Fibroblast of skin of right biceps (primary cell): ENCODE measurements at places on chromosomes 6 and 20.

- DNase-seq: no peak
These were observed 51.3 kb downstream of the ADAT2 start for GRCh38 chr6:143399176-143399575.

GRCh38 chr20:44394452-44394701, 38.9 kb downstream of the HNF4A start:
- DNase-seq: no peak

DNA sequence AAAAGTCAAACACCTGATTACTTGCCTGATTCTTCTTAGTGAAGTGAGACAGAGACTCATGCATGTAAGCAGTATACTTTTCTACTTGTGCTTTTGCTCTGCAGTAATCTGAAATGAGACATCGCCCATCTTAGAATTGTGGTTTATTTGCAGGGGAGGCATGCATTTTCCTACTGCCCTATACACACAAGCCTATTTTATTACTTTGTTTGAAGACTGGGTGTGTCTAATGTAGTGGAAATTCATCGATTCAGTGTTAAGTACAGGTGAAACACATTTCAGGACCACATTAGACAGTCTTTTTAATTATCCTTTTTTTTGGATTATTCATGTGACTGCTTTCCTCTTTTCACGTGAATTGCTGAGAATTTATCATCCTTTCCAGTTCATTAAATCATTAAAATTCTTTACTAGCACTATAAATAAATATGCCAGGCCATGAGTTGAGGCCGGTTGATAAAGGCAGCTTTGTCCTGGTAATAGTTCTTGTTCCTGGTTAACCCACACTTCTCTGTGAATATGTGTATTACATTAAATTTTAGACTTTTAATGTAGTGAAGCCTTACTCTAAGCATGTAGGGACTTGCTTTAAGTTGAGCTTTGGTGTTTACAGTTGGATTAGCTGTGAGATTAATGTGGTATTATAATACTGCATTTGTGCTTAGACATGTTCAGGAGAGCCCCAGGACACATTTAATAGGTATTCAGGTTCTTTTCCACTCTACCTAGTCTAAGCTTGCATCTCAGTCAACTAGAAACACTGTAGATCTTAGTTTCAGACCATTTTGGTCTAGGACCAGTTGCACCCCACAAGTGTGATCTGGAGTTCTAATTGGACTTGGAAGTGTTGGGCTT, 10.8 kb upstream of the BTBD3 start:
- DNase-seq: no peak

DNA sequence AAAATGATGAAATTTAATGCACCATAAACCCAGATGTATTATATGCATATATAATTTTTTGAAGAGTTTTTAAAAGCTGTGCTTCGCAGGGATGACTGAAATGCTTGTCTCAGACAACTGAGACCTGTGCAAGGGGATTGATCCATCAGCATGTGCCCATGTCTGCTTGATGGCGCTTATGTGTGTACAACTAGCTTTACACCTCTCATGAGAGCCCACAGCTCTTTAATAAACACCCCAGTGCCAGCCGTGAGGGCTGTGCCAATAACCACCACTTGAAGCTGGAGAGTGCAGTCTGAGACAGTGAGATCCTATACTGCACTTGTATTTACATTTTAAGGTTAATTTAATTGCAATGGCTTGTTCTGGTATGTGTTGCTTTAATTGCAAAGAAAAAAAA, 225.5 kb downstream of the BCKDHB start:
- DNase-seq: no peak

- DNase-seq: peak; percentile 76
These were observed 302.5 kb downstream of the DHX35 start for GRCh38 chr20:39264506-39265172.

- no peak for DNase-seq
These were observed 3.8 kb downstream of the RIN2 start for GRCh38 chr20:19761841-19762240.

DNA sequence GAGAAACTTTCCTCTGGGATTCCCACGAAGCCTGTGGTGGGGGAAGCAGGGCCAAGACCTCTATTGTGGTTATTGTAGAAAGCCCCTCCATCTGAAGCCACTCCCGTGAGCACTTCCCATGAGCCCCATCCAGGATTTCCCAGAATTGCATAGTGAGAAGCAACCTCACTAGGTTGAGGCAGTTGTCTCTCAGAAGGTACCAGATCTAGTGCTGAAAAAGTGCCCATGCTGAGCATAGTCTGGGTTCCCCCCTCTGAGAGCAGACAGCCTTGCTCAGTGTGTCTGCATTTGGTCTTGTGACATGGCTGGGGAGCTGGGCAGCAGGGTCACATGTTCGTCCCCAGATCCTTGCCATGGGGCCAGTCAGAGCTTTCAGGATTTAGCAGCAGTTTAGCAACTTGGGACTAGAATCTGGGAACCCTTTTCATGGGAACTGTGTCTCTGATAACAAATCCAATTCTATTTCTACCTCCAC, 38.6 kb downstream of the SLC9A8 start:
- DNase-seq: no peak

GRCh38 chr20:32263398-32263954, 14.0 kb upstream of the KIF3B start:
- DNase-seq: no peak

DNA sequence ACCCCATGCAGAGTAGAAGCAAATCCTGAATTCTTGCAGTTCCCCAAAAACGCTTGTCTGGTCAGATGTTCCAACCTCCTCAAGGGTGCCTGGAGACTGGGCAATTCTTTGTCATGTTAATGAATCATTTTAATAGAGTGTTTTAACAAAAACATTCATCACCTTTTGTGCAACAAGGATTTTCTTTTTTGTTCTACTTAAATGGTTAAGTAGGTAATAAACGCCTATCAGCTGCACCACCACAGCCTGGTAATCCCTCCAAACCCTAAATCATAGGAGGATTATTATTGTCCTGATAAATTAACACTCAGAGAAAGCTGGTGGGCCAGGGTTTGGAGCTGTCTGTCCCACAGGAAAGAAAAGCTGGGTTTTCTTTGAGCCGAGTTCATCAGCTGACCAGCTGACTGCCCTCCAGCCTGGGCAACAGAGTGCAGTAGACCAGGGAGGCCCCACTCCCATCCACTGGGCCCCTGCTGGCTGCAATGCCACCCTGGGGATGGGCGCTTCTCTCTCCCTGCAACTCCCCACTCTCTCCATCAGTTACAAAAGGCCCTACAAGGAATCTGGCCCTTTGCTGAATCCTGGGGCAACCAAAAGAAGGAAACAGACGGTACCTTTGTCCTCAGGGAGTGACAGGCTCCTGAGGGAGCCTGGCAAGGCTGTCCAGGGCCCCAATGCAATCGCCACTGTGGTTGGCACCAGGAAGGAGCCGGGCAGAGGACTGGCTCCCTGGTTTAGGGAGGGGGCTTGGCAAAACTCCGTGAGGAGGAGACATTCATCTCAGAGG, 23.1 kb upstream of the BMP7 start:
- no peak for DNase-seq

GRCh38 chr6:38105066-38105465, 285.5 kb downstream of the ZFAND3 start:
- DNase-seq: no peak
